NCI-H1105 treated with DMSO at 0.1 percent for 48 hours (cell line): ENCODE measurements at places on chromosomes 12 and 14.

DNA sequence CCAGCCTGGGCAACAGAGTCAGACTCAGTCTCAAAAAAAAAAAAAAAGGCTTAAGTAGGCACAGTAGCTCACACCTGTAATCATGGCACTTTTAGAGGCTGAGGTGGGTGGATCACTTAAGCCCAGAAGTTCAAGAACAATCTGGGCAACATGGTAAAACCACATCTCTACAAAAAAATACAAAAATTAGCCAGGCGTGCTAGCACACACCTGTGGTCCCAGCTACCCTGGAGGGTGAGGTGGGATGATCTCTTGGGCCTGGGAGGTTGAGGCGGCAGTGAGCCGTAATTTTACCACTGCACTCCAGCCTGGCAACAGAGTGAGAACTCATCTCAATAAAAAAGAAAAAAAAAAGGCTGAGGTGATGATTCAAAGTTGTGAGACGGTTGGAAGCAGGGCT lies 9.1 kb upstream of the RESF1 start:
- no peak for DNase-seq

GRCh38 chr12:70507442-70507841 lies 129.8 kb downstream of the PTPRB start:
- no peak for DNase-seq

- no peak for DNase-seq
These were observed 6.1 kb upstream of the DENND5B start for GRCh38 chr12:31597066-31597465.

DNA sequence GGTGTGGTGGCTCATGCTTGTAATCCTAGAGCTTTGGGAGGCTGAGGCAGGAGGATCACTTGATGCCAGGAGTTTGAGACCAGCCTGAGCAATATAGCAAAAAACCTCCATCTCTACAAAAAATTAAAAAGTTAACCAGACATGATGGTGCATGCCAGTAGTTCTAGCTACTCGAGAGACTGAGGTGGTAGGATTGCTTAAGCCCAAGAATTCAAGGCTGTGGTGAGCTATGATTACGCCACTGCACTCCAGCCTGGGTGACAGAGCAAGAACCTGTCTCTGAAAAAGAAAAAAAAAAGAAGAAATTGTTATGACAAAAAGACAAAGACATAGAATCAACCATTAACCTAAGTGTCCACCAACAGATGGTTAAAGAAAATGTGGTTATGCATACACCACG lies 2.1 kb upstream of the ATP23 start:
- DNase-seq: no peak

GRCh38 chr12:17020765-17021164 lies 414.8 kb upstream of the LMO3 start:
- DNase-seq: peak; percentile 52

DNA sequence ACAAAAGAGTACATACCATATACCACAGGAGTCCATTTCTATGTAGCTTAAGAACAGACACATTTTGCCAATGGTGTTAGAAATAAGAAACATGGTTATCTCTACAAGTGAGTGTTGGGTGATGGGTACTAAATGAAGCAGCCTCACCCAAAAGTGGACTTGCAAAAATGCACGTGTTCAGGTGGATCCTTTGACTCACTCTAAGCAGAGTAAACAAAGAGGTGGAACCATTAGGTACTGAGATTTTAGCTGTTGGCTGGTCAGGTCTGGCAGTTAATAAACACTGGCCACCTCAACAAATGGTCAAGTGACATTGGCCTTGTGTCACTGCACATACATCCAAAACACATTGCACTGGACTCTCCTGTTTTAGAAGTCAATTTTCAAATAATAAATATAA lies 27.6 kb downstream of the EVL start:
- no peak for DNase-seq

- no peak for DNase-seq
These were observed 530 bp downstream of the APAF1 start for GRCh38 chr12:98645572-98646067.

- no peak for DNase-seq
These were observed 18.0 kb upstream of the ATF1 start for GRCh38 chr12:50745861-50746260.

DNA sequence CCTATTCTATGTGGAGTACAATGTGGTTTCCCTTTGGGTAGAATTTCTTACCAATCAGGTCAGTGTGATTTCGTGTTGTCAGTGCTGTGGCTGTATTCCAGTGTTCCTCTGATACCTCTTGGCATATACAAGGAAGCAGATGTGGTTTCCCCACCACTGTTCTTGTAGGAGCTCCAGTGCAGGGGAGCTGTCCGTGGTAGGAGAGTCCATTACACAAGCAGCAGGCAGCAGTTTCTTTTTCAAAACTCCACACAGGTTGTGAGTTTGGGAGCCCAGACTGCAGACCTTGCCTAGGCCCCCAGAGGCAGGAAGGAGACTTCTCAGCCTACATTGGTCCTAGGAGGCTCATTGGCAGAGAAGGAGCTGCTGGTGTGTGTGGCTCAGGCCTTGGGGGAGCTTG lies 452.8 kb downstream of the AACS start:
- DNase-seq: no peak

GRCh38 chr12:108667349-108667748 lies 33.7 kb upstream of the SELPLG start:
- no peak for DNase-seq

DNA sequence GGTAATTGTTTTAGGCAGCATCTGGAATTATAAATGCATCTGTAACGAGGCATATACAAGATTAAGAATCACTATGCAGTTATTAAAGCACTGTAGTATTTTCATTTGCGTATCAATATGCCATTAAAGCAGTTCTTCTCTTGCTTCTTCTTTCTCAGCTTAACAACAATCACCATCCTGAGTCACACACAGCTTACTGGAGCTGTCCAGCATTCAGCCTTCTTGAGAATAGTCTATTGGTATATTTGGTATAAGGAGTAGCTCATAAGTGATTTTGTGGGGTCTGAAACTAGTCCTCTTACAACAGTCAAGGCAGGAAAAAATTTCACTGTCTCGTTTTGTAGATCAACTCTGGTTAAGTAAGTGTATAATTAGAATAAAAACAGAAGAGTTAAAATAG lies 523.0 kb upstream of the FOXG1 start:
- DNase-seq: no peak

DNA sequence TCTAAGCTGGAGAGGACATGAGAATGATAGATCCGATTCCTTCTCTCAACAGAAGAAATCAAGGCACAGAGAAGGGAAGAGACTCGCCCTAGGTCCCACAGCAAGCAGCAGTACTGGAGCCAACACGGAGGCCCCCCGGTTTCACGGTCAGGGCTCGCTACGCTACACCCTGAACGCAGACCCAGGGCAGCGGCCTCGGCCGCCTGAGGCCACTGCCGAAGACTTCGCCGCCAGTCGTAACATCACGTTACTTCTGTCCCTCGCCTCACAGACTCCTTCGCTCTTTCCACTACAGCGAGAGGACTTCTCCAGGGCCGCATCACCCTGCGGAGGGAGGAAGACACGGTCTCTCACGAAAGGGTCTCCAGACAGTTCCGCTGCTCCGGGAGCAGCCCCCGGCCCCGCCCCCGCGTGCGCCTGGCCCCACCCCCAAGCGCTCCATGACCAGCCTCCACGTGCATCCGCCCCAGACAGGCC lies 411 bp upstream of the DCAF4 start:
- DNase-seq: no peak

- no peak for DNase-seq
These were observed 28.3 kb downstream of the MLXIP start for GRCh38 chr12:122106843-122107242.

DNA sequence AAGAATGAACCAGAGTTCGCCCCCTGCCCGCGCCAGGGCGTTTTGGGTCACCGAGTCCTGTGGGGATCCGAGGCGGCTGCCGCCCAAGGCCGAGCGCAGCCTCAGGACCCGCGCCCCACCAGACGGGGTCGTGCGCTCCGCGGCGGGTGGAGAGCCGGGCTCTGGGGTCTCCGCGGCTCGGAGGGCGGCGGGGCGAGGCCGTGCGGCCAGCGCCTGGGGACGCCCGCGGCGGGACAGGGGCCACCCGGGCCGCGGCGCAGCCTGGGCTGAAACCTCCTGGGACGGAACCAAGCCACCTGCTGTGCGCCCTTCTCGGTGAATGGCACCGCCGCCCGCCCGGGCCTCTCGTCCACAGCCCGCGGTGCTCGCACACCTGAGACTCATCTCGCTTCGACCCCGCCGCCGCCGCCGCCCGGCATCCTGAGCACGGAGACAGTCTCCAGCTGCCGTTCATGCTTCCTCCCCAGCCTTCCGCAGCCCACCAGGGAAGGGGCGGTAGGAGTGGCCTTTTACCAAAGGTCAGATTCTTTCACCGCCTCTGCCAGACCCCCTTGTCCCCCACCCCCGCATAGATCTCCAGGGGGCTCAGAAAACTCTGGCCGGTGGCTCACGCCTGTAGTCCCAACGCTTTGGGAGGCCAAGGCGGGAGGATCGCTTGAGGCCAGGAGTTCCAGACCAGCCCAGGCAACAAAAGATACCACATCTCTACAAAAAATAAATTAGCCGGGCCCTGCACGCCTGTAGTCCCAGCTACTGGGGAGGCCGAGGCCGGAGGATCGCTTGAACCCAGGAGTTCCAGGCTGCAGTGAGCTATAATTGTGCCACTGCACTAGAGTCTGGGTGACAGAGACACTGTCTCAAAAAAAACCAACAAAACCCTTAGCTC lies 901 bp downstream of the B3GNT4 start:
- no peak for DNase-seq

- DNase-seq: peak; percentile 78
These were observed 918 bp downstream of the LIN7A start for GRCh38 chr12:80936642-80937390.
